ENCODE measurements at places on chromosomes 1 and 21. TPM values are rescaled to one million over a fixed set of nuclear protein-coding genes. Genes with fewer than 3 reads are reported as not detected.

DNA sequence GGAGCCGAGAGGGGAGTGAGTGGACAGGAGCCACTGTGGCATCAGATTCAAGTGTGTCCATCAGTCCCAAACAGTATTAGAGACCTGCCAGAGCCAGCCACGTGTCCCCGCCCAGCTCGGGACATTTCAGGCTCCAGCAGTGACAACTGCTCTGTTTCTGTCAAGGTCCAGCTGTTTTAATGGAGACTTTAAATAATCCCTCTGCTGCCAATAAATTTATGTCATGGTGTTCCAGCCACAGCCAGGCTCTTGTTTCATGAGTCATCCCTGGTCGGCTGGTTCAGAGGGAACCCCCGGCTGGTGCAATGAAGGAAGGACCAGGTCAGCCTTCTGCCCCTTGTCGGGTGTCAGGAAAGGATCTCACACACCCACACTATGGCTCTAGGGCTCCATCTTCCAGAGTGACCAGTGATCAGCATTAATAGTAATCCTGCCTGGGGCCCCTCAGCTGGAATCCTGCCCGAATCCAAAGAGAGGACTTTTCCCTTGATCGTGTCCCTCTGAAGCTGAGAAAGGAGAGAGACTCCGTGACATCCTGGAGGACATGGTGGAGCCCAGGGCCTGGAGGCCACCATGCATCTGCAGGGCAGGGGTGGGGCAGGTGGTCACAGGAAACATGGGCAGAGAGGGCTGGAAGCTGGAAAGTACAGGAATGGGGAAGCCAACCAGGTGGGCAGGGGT lies 197.3 kb downstream of the MATN1 start:
- peak; percentile 97 for DNase-seq

S100A9 gene
- 25.0 TPM for total RNA-seq

FAM177B gene
- not detected for total RNA-seq

GRCh38 chr1:202580619-202581018 lies 129.6 kb downstream of the SYT2 start:
- no peak for DNase-seq

DNA sequence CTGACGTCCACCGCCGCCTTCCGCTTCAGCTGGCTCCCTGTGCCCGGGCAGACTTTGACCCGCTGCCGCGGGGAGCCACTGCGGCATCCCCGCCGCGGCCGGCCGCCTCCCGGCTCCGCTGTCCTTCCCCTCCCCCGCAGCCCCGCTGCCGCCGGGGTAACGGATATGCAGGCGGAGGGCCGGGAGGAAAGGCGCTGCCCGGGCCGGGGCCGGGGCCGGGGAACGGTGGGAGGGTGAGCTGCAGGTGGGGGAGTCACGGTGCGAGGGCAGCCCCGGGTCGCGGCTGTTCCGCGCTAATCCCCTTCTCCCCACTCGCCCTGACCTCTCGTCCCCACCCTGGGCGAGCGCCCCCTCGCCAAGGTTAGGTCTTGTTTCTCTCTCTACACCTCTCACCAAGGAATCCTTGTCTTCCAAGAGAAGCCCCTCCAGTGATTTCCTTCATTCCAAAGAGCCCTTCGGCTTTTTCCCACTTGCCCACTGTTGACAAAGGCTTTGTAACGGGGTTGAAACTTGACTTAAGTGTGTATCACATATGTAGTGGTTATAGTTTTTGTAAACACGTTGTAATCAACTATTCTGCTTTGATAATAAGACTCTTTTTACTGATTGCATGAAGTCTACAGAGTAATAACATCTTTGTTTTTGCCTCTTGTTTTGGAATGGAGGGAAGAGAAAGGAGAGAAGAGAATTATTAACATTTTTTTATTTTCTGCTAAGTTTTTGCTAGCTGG lies 669 bp downstream of the XPR1 start:
- no peak for DNase-seq

DNA sequence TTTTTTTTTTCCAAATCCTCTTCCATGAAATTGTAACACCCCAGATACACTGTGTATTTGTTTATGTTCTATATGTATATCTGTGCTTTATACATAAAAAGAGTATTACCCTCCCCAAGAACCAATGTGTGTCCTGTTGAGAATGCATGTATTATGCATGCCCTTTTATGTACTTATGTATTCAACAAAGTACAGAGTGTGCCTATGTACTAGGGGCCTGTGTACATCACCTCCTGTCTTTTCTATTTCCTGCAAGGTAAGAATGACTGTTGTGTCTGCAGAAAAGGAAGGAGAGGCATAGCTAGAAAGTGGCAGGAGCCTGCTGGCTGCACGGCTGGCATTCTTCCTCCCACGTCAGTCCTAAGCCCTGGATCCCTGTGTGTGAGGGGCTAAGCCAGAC lies 7.0 kb downstream of the TMEM61 start:
- DNase-seq: no peak

LCE2C gene
- total RNA-seq: not detected

SLAMF7 gene
- total RNA-seq: not detected

DNA sequence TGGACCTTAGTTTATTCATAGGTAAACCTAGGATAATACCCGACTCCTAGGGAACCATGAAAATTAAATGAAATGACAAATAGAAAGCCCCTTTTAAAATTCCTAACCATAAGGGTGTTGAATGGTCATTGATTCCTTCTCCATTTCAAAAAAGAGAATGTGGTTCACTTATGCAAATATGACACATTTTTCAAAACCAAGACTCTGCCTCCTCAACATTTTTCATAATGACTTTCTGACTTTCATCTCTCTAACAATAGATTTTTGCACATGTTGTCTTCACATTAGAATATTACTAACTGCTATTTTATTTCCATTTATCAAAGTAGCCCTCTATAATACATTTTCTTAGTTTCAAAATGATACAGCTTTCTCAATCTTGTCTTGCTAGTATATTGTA lies 169.1 kb downstream of the NTNG1 start:
- no peak for DNase-seq

CD52 gene
- total RNA-seq: not detected

- no peak for DNase-seq
Observed at GRCh38 chr1:222623458-222623857, 5.6 kb downstream of the MIA3 start.

CD2 gene
- not detected for total RNA-seq

DNA sequence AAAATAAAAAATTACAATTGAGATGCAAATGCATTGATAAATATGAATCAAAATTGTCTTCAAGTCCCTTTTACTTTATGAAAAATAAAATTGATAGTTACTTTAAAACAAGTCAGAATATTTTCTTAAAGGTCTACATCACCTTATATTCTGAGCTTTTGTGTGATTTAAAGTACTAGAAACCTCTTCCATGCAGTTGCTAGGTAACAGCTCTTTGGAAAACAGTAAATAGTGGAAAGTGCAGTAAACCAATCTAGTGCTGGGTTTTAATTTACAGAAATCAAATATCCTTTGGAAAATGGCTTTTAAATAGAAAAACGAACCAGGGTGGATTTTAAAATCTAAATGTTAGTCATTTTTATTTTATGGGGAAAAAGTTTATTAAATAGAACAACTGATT lies 227.9 kb downstream of the KCNT2 start:
- DNase-seq: peak; percentile 57

GRCh38 chr1:237681210-237681609 lies 209.5 kb downstream of the ZP4 start:
- DNase-seq: no peak

GRCh38 chr1:19333587-19334354 lies 21.6 kb downstream of the SLC66A1 start:
- DNase-seq: no peak

DNA sequence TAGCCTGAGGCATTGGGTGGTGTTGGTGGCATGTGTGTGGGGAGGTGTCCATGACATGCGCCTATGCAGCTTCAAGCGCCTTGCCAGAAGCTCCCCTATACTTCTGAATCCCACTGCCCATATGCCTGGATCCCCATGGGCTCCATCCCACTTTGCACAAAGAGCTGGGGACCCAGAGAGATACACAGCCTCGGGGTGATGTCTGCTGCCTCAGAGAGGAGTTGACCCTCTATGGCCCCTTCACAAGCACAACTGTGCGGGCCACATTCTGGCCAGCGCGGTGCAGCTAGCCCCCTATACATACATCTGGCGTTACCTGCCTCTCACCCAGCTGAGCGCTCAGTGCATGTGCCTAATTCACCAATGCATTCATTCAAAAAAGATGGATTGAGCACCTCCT lies 9.6 kb upstream of the PTPRF start:
- no peak for DNase-seq

DNA sequence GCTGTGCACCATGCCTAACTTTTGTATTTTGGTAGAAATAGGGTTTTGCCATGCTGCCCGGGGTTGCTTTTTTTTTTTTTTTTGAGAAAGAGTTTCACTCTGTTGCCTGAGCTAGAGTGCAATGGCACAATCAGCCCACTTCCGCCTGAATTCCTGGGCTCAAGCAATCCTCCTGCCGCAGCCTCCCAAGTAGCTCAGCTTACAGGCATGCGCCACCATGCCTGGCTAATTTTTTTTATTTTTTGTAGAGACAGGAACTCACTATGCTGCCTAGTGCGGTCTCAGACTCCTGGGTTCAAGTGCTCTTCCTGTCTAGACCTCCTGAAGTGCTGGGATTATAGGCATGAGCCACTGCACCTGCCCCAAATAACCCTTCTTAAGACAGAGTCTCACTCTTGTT lies 153.5 kb downstream of the SLC45A1 start:
- DNase-seq: no peak

GRCh38 chr1:77063118-77063517 lies 156.1 kb downstream of the PIGK start:
- DNase-seq: peak; percentile 15

- DNase-seq: no peak
Observed at GRCh38 chr1:98965394-98965793, 39.3 kb downstream of the PLPPR5 start.

DNA sequence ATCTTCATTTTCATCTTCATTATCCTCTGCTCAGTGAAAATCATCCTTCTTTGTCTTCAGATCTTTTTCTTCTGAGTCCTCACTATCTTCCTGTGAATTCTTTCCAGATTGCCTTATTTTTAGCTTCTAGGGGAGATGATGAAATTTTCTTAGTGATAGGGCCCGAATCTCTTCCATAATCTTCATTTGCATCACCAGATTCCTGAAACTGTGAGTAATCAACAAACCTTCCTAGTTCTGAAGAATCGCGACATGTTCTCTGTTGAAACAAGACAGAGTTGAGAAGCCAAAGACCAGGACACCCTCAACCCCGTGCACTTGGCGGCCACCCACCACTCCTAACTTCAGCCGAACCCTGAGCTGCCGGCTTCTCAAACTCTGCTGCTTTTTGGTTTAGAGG lies 92.8 kb upstream of the CDC42BPA start:
- DNase-seq: no peak

B3GALT2 gene
- not detected for total RNA-seq

PTPN14 gene
- 114 TPM for total RNA-seq

DNA sequence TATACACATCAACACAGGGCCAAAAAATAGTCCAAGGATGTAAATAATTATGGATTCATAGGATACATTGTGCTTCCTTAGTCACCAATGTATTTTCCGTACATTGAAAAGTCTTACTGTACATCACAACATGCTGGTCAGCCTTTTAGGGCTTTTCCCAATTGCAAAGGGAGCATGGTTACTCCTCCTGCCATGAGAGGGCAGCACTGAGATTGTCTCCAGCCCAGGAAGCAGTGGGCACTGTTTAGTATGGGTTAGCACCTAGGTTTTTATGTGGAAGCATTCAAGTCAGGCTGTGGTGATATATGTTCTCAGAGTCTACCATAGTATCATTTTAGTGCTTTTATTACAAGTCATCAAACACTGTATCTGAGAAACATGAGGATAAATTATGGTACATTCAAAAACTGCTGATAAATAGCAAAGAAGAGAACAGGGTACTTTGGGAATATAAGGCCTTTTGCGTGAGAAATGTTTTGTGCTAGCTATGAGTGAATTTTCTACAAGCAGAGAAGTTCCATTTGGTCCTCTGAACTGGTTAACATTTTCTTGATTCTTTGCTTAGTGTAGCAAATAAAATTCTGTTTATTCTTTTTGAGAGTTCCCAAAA lies 34.0 kb downstream of the ST6GALNAC5 start:
- DNase-seq: peak; percentile 57

GRCh38 chr1:173009597-173009996 lies 41.1 kb downstream of the TNFSF18 start:
- DNase-seq: no peak

- peak; percentile 87 for DNase-seq
Observed at GRCh38 chr1:165871311-165872067, 44.1 kb downstream of the UCK2 start.

KCND3 gene
- total RNA-seq: 0.30 TPM

- no peak for DNase-seq
Observed at GRCh38 chr1:59878370-59878769, 48.2 kb downstream of the CYP2J2 start.

MAP3K7CL gene
- 9.6 TPM for total RNA-seq

GRCh38 chr1:167425482-167425881 lies 92.8 kb downstream of the CD247 start:
- DNase-seq: no peak

- DNase-seq: peak; percentile 85
Observed at GRCh38 chr1:4755301-4755845, 101.0 kb downstream of the AJAP1 start.

VCAM1 gene
- 57.8 TPM for total RNA-seq

B3GALT5 gene
- 2.3 TPM for total RNA-seq

- DNase-seq: peak; percentile 32
Observed at GRCh38 chr21:35529171-35529863, 480.2 kb upstream of the RUNX1 start.

ESRRG gene
- 0.52 TPM for total RNA-seq

DNA sequence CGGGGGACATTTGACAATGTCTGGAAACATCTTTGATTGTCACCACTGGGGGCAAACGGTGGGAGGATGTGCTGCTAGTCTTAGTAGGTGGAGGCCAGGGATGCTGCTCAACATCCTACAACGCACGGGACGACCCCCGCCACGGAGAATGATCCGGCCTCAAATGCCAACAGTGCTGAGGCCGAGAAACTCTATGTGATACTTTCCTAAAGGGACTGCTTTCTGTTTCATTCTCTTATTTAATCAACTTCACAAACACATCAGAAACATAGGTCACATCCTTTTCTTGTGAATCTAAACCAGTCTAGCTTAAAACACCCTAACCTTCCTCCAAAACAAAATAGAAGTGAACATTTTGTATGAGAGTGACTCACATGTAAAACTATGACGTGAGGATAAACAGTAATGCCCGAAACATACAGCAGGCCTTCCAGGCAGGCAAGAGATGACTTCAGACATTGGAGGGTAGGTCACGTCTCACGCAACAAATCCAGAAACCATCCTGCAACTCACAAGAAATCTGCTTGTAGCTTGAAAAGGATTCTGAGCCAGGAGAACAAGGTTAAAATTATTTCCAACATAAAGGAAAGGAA lies 37.2 kb upstream of the ETS2 start:
- DNase-seq: peak; percentile 13

DNA sequence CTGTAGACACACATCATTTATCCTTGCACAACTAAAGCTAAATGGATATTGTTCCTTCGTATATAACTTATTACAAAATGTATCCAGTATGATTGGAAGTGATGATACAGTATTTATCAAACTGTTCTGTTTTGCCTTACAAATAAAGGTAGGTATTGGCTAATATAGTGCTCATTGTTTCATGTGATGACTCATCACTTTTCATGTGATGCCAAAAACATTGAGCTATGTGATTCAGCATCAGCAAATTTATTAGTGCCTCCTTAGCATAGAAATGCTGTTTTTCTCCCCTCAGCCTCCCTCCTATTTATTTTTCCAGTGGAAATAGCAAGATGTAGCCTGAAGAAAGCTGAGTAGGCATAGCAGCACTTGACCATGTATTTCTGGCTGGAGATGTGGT lies 228.6 kb upstream of the LYPLAL1 start:
- peak; percentile 92 for DNase-seq

Measured in renal cortical epithelial cell (primary cell).